Vagina (tissue), 2 donors: ENCODE measurements at places on chromosomes 5 and 9.

DNA sequence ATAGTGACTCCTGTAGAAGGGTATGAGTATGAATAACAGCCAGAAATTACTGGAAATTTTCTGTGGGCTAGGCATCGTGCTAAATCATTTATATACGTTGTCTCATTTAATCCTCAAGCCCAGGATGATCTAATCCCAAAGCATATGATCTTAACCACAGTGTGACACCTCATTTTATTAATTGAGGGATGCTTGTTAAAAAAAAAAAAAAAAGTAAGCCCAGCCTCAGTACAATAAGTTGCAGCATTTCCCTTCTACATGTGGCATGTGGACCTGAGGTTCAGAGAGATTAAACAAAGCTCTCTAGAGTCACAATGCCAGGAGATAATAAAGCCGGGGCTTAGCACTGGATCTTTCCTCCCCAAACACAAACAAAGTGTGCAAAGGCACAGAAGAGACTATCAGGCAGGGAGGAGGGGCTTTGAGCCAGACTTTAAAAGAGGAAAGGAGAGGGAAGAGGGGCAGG, 49.5 kb downstream of the KLF4 start:
- no peak for DNase-seq

DNA sequence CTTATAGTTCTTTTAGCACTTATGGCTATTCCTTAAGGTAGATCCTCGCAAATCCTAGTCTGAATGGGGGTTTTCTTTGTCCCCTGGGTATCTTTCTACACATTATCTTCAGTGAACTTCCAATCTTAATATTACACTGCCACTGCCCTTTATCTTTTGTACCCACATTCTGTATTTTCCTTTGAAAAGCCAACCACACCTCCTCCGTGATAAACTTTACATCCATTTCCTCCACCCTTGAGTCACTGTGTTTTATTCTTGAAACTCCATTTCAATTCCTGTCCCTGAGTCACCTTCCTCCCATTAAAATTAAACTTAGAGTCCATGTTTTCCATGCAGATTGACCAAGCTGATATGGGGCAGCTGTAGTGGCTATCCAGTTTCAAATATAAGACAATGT, 43.2 kb upstream of the RICTOR start:
- no peak for DNase-seq

DNA sequence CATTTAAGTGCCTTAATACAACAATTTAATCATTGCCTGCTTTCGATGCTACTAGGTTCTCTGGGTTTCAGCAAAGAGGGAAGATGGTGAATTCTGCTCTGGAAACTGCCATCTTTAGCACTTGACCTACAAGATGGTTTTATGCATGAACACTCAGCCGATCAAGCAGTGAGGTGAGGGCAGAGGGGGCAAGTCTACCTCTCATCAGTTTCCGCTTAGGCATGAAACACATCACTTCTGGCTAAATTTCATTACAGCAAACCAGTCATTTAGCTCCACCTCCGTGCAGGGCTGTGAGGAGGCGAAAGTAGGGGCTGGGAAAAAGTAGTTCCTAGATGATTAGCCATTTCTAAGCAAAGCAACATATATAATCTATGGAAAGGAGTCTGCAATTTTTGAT, 1018.0 kb downstream of the CDH18 start:
- DNase-seq, result no peak

DNA sequence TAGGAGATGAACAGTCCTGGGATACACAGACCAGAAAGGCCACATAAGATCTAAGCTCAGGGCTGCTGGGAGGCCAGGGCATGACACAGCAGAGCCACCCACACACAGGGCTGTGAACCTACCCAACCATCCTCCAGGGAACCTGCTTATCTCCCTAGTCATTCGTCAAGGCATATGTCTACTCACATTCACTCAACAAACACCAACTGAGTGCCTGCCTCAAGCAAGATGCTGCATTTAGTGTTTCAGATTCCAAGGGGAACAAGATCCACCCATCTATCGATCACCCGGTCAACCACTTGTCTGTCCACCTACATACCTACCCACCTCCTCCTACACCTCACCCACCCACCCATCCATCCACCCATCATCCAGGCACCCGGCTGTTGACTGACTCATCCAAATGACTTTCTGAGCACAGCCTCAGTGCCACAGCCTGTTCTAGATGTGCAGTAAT, 1.9 kb downstream of the DPM2 start:
- DNase-seq, result no peak

- no peak for DNase-seq
Measured at GRCh38 chr5:174177531-174177930, 132.0 kb downstream of the NSG2 start.

GRCh38 chr9:111005746-111006470, 32.4 kb downstream of the LPAR1 start:
- DNase-seq, result no peak

GRCh38 chr9:120353506-120353905, 226.5 kb downstream of the CDK5RAP2 start:
- no peak for DNase-seq
